ENCODE measurements at places on chromosomes 6 and 20.

DNA sequence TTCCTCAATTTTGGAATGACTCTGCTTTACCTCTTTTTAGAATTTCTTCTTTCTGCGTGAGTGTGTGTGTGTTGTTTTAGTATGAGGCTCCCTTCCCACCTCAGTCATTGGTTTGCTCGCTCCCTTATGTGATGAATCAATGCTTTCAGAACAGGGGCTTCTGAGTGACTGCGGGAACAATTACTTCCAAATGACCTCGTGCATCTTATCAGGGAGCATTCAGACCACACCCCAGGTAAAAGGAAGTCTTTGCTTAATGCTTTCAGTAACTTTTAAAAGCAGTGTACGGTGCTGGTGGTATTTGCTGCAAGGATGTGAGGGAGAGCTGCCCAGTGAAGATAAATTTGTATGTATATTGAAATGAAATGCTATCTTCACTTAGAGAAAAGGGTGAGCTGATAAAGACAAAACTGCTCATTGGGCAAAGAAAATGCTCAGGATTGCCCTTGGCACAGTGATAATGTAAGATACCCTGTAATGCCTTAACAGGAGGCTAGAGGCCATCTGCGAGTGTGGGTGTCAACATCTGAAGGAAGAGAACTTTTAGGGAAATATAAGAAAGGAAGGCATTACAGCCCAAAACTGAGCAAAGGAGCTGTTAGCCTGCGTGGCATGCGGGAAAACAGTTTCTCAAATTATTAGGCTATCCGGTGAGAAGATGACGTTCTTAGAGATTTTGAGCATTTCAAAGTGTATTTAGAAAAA, at the start of gene MLIP:
Gene MLIP, plus strand, starts transcription at position 103 of the 705 bp plus-strand sequence. Its CDS starts 37 bp downstream, at position 140.
- no peak for DNase-seq

GRCh38 chr20:56664796-56665195, 35.7 kb downstream of the TFAP2C start:
- DNase-seq = no peak

DNA sequence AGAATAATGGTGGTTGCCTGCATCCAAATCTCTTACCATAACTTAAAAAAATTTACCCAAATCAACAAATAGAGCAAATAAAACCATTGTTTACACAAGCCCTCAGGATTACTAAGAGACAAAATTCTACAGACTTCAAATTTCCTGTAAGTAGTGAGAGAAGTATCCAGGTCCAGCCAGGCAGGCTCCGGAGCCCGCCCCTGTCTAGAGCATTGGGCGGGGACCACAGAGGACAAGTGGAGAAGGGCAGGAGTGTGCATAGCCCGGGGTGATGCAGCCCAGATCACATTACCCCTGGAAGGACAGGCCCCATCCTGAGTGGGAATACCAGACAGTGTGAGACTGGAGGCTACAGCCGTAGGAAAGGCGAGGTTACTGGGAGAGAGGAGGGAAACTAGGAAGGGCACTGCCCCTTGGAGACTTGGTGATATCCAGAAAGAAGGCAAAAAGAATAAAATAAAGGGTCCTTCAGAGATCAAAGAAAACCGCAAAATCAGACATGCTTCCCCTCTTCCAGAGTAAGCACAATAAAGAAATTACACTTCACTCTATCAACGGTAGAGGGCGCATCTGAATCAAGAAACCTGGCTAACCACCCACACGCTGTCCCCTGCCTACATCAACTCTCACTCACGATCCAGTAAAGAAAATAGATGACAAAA, 26.6 kb downstream of the RIN2 start:
- no peak for DNase-seq

DNA sequence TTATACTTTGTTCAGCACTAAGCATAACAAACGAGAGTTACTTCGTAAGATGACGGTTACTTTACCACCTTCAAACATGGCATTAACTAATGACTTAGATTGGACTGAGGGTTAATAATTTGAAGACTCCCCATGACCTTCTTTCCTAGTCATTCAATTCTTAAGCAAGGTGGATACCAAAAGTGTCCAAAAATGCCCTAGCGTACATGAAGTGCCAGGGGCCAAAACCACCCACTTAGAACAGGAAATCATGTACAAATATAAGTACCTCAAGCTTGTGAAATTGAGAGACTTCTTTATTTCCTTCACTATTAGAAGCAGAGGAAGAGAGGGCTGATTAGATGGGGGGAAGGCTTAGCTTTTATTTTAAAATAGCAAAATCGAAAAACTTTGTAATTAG, 166.4 kb downstream of the ATXN1 start:
- no peak for DNase-seq

- DNase-seq = no peak
Observed at GRCh38 chr20:40016392-40016791, 672.6 kb downstream of the MAFB start.

DNA sequence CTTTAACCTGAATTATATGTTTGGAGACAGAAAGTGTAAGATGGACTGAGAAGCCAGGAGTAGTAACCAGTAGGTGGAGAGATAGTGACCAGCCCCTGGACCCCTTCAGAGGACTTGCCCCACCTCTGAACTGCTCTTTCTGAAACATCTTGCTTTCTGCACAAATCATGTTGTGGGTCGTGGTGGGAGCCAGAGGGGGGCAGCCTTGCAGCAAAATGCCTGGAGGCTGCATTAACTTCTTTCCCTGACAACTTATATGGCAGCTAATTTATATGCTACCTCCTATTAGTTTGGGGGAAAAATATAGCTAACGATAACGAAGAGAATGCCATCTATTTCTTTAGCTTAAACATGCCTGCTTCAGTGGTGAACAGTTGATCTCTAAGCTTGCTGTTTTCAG, 859.8 kb downstream of the MAFB start:
- no peak for DNase-seq

- no peak for DNase-seq
Observed at GRCh38 chr6:6588064-6588923, at the start of gene LY86. Gene LY86 (plus strand): TSS chr6:6588720. CDS start chr6:6588735, 15 bp downstream.

DNA sequence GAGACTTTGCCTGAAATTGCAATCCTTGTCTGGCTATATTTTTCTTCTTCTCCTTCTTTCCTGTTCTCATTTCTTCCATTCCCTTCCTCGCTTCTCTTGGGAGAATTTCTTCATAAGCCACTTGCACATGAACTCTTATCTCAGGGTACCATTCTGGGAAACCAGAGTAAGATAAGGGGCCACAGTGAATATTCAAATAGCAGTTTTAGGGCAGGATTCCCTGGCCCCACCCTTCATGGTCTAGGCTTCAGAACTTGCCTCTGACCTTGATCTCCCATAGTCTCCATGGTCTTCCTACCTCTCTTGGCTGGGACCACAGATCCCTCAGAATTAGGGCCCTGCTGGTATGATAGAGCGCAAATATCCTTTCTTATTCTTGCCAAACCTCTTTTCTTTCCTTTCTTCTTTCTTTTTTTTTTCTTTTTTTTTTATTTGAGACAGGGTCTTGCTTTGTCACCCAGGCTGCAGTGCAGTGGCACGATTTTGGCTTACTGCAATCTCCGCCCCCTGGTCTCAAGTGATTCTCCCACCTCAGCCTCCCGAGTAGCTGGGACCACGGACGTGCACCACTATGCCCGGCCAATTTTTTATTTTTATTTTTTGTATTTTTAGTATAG, 123.0 kb upstream of the CITED2 start:
- no peak for DNase-seq

DNA sequence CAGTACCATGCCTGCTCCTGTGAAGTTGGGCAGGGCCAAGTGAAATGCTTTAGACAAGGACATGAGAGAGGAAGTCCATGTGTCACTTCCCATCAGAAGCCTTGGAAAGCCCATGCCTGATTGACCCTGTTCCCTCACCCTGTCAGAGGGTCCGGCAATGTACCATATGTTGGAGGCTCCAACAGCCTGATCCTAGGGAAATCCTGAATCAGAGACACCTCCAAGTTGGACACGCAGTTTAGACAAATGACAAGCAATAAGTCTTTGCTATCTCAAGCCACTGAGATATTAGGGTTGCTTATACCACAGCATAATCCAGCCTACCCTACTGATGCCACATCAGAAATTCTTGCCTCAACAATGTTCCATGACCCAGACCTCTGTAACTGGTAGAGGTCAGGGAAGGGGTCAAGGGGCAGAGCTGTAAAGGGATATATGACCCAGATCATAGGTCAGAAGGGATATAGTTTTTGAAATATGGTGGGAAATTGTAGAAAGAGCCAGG, 174.8 kb downstream of the HACE1 start:
- DNase-seq = no peak

DNA sequence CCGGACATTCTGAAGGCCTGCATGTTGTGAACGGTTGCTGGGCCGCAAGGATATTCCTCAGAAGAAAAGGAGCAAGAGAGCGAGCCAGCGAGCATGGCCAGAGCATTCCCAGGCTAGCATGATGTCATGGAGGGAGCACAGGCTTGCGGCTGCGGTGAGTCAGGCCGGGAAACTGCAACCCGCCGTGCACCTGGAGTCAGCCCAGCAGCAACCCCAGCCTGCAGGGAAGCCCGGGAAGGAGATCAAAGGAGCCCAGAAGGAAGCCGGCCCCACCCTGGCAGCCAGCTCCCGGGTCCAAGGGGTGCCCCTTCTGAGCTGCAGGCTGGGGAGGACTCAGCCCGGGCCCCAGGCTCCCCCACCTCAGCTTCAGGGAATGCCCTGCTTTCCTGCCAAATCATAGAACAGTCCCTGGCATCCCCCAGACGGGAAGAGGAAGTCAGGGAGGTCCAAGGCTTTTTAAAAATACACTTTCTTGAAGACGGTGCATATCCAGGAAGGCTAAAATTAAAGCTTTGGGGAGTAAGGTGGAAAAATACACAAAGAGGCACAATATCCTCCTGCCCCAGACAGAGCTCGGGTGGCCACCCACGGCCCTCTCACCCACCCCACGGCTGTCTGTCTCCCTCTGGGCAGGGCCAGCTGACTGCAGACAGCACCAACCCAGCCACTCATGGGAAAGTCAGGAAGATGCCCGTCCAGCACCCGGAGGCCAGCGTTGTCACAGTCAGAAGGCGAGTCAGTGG, 53.7 kb downstream of the BMP7 start:
- no peak for DNase-seq

- DNase-seq = no peak
Observed at GRCh38 chr6:105257340-105257739, 77.5 kb upstream of the POPDC3 start.

GRCh38 chr6:31546958-31547726, at the start of gene NFKBIL1:
Gene NFKBIL1 (plus strand): TSS chr6:31547608. CDS start chr6:31547695, 87 bp downstream.
- peak; percentile 81 for DNase-seq

GRCh38 chr6:32792901-32793435, 23.8 kb downstream of the HLA-DOB start:
- no peak for DNase-seq

- DNase-seq = peak; percentile 4
Observed at GRCh38 chr6:31399589-31400466, 3.6 kb upstream of the MICA start.

GRCh38 chr20:3710703-3711483, 1.5 kb downstream of the SIGLEC1 start:
- peak; percentile 59 for DNase-seq

DNA sequence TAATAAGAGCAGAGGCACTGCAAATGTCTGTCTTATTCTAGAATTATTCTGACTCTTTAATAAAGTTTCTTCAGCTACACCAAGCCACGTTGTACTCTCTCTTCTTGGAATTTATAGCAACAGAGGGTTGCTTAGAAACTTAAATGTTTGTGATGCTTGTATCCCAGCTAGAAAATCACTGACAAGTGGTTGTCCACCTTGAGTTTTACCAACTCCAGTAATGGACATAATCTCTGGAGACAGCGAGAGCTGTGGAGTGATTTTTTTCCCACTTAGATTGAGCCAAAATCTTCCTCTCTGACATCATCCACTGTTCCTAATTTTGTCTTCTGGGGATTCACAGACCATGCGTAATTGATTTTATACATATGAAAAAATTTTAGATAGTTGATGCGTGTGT, 8.0 kb downstream of the ECT2L start:
- no peak for DNase-seq

DNA sequence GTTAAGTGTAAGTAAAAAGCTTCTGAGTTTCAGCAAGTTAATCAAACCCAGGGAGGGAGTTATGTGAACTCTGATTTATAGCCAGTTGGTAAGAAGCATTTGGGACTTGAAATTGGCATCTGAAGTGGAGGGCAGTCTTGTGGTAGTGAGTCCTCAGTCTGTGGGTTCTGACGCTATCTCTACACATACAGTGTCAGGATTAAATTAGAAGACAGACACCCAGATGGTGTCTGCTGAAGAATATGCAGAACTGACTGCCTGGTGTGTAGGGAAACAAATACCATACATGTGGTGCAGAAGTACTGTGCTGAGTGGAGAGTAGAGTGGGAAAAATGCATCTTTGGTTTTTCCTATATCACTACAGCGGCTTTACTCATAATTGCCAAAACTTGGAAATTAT, 43.5 kb upstream of the PLN start:
- no peak for DNase-seq

DNA sequence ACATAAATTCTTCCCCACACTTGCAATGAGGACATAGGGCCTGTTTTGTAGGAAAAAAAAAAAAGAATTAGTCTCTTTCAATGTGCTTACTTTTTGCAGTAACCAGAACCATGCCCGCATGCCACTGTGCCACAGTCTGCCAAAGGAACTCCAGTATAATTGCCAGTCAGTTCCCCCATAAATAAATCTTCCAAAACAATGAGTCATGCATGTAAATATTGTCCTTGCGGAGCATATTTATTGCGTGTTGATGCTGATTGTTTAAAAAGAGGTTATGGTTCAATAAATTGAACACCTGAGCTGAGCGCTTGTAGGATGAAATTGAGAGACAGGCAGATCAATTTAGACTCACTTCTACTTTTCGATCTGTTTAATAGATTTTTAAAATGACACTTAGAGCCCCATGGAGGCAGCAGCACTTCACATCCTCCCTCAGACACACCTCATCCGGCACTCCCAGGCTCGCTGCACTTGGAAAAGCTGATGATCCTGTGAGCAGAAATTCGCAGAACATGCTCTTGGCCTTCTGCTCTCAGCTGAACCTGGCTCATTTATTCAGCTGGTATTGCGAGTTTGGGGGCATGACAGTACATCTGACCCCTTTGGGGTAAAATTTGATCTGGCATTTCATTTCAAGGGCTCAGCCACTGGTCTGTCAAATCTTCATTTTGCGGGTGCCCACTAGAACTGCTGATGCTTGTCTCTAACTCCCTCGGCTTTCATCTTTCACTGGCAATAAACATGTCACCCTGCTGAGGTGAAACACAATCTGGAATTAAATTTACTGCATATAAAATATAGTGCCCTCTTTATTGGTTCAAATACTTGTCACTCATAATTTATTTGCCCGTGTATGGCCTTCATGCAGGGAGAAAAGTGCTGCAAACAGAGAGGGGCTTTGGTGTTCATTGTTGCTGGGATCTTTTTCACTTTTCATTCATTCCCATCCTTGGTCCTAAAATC, 371.1 kb upstream of the POU3F2 start:
- no peak for DNase-seq

DNA sequence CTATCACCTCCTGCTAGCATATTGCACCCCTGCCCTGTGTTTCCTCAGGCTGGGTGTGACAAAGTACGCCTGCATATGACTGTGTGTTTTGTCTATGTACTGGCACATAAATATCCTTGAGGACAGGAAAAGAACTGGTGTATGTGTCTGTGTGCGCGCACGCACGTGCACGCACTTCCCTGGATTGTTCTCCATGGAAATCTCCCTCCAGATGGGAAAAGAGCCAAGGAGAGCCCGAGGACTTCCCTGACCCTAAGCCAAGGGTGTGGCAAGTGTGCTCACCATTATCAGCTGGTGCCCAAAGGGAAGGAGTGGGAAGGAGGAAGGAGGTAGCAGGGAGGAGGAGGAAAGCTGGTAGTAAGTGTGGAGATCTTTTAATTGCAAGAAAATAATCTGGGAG, 117.6 kb downstream of the HIVEP2 start:
- DNase-seq = no peak

All from stimulated activated CD8-positive, alpha-beta memory T cell treated with anti-CD3 and anti-CD28 coated beads, Interleukin-4, amount 100 ng/mL, for 1 hour (primary cell).